SK-N-DZ (cell line): ENCODE measurements at places on chromosomes 1 and 21.

DNA sequence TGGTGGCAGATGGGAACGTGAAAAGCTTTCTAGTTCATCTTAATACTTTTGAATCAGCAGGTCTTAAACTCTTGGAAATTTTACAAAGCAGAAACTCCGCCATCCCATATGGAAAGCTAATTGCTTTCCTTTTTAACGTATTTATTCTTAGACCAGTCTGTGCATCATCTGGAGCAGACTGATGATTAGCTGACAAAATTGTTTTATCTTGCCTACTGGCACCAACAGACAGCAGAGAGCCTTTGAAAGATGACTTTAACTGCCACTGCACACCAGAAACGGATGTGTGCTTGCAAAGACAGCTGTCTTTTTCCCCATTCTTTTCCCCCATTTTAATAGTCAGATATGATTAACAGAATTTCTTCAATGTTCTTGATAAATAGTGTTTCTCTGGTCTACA lies 97.0 kb downstream of the PLD5 start:
- peak; percentile 89 for DNase-seq

GRCh38 chr1:64039390-64039926 lies 164.0 kb upstream of the UBE2U start:
- peak; percentile 26 for DNase-seq

GRCh38 chr1:29084196-29084521 lies 39.5 kb downstream of the TMEM200B start:
- no peak for DNase-seq

GRCh38 chr1:224042557-224043118 lies 71.3 kb upstream of the FBXO28 start:
- DNase-seq: no peak
